Hindlimb muscle (tissue), 1 donor: ENCODE measurements at places on chromosomes 11 and 22. TPM values are rescaled to one million over a fixed set of nuclear protein-coding genes. Genes with fewer than 3 reads are reported as not detected.

Gene VPREB1
- 0.26 TPM for polyA plus RNA-seq

DNA sequence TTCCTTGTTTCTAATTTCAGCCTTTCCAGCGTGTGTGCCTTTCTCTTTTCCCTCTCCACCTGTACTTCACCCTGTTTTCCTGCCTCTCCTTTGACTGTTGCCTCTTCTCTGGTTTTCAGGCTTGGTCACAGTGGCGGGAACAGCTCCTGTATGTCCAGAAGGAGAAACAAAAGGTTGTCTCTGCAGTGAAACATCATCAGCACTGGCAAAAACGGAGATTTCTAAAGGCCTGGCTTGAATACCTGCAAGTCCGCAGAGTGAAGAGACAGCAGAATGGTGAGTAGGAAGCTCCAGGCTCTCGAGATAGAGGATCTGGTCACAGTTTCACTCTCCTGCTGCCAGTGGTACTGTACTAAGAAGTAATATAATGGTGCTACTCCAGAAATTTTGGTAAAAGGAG, 76.6 kb downstream of the SFI1 start:
- DNase-seq, result no peak

DNA sequence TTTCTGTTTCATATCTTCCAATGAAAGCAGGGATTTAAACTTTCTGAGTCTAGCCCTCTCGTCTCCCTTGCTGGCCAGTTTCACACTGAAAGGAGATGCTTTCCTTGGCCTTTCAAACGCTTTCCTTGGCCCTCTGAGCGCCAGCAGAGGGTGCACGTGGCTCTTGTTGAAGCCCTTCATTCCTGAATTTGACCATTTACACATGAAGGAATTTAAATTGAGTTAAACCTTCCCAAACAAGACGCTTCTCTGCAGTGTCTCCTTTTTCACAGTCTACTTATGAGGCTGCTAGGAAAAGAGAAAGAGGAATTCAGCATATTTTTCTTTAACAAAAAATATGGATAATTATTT, 21.6 kb downstream of the NNMT start:
- DNase-seq, result no peak

DNA sequence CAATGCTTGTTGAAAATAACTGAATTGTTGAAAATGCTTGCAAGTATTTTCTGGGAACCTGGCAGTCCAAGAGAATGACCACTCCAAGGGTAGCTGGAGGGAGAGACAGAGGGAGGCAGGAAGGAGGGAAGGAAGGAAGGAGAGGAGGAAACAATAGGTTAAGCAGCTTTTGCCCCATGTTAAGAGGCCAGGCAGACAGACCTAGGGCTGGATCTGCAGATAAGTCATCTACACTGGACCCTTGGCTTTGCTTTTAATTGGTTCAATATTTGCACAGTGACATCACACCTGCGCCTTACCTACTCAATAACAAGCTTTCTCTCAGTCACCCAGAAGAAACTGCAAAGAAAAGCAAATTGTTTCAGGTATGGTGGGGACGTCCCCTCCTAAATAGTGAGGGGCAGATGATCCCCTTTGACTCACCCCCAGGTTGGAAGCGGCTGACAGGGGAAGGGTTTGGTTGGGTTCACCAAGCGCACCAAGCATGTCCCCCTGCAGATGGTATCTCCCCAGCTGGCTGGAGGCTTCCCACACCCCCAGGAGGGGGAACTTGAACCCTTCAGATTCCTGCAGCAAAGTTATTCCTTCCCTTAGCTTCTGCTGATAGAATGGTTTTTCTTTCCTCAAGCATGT, 24.3 kb downstream of the MYH9 start:
- no peak for DNase-seq

- no peak for DNase-seq
These were observed 7.3 kb downstream of the IFT27 start for GRCh38 chr22:36768616-36769015.

Gene CCDC188
- polyA plus RNA-seq, result 1.8 TPM

DNA sequence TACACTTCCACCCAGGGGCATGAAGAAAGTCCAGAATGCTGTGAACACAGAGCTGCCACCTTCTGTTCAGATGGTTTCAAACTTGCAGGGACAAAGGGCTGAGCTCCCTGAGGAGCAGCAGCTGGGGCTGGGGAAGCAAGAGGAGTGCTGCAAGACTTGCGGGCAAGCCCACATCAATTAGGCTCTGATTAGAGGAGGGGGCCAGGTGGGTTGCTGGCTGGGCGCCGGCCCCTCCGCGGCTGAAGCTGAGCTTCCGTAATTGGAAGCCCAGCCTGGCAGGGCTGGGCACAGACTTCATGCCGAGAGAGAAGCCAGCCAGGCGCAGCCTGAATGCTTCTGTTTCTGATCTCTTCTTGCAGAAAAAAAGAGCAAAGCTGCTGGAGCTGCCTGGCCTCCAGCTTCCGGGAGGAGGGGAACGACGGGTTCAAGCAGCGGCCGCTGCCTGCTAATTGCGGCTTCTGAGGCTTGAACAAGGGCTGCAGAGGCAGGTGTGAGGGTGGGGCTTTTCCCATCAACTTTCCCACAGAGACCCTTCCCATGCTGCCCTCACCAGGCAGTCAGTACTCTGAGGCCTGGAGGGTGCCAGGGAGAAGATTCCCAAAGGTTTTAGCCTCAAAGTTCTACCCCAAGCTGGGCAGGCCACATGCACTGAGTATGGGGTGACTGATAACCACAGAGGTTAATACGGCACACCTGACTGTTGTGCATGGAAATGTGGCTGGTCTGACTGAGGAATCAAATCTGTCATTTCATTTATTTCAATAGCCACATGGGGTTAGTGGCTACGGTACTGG, 91.1 kb upstream of the LMO1 start:
- DNase-seq, result peak; percentile 28

- no peak for DNase-seq
These were observed 10.4 kb downstream of the NHERF4 start for GRCh38 chr11:119195680-119196079.

- DNase-seq, result peak; percentile 40
These were observed 27.5 kb downstream of the FBXO7 start for GRCh38 chr22:32501836-32502752.

Gene HIRA
- polyA plus RNA-seq, result 20.2 TPM

DNA sequence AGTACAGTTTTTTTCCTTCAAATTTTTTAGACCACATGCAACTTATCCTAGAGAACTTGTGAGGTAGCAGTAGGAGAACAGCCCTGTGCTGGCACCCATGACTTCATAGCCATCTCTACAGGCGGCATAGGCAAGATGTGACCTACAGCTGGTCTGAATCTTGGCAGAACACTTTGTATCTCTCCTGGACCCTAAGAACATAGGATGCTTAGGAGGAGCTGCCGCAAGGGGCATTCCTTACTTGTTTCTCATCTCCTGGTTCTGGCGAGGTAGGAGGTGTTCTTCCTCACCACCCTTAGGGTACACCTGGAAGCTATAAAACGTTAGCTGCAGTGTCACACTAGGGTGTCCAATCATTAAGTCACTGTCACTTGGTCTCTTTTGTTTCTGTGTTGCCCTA, 16.4 kb downstream of the CWC15 start:
- DNase-seq, result no peak

DNA sequence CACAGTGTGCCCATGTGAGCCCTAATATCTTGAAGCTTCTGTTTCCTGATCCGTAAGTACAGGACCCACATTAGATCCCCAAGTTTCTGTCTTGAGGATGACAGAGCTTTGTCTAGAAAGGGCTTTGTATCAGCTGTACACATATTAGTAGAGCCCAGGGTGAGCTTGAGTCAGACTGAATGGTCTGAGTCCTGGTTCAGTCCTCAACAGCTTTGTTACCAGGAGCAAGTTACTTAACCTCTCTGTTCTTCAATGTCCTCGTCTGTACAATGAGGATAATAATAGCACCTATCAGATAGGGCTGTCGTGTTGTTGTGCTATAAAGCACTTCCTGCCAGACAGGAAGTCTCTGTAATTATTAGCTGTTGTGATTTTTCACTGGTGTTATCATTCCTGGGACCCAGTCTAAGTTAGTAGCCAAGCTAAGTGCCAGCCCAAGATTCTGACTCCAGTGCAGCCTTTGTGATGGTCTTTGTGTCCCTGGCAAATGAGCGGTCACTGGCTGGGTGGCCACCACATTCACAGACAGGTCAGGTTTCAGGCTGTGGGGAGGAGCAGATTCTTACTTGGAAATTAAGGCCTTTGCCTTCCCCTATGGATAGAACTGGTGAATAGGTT, 6.8 kb downstream of the TOM1 start:
- DNase-seq, result no peak

DNA sequence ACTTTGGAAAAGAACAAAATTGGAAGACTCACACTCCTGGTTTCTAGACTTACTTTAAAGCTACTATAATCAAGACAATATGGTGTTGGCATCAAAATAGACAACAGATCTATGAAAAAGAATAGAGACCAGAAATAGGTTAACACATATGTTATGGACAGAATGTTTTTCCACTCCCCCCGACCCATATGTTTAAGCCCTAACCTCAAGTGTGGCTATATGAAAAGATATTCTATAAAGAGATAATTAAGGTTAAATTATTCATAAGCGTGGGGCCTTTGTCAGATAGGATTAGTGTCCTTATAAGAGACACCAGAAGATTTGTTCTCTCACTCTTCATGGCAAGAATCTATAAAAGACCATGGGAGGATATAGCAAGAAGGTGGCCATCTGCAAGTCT, 440.0 kb downstream of the AASDHPPT start:
- no peak for DNase-seq

DNA sequence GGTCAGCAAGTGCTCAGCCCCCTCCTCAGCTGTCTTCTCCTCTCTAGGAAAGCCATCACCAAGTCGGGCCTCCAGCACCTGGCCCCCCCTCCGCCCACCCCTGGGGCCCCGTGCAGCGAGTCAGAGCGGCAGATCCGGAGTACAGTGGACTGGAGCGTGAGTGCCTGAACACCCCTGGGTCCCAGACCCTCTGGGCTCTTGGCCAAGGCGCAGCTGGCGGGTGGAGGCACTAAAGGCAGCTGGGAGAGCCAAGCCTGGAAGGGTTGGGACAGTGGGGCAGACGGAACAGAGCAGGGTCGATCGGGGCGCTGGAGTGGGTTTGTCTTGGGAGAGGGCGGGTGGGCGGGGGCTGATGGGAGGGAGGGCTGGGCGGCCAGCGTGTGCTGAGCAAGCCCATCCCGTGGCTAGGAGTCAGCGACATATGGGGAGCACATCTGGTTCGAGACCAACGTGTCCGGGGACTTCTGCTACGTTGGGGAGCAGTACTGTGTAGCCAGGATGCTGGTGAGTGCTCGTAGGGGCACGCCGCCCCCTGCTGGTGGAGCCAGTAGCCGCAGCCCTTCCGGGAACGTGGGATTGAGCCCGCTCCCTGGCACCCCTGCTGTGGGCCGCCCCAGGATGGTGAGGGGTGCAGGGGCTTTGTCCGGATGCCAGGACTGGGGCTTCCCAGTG, 14.1 kb upstream of the MDK start:
- peak; percentile 78 for DNase-seq

DNA sequence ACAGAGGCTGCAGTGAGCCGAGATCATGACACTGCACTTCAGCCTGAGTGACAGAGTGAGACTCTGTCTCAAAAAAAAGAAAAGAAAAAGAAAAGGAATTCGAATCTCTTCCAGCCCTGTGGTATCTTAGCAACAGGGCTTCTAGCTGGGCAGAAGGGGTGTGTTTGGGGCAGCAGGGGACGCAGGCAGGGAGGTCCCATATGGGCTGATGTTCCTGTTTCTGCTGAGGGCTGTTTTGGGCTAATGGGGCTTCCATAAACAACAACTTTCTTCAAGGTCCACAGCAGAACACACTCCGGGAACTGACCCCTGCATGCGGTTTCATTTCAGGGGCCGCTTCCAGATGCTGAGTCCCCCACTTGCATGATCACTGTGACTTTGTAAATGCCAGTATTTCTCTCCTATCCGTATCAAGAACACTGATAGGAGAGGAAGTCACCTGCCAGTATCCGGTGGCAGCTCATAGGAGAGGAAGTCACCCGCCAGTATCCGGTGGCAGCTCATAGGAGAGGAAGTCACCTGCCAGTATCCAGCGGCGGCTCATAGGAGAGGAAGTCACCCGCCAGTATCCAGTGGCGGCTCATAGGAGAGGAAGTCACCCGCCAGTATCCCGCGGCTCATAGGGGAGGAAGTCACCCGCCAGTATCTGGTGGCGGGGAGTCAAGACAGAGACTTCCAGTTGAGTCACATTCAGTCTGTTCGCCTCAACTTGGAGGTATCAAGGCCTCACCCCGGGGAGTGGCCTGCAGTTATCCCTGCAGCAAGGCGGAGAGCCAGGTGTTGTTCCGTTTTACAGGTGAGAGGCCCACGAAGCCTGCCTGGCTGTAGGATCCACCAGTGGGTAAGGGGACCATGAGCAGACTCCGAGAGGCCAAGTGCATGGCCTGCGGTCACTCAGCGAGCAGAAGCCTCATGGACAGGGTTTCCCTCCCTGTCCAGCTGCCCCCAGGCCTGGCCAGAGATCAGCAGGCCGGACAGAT, 8.3 kb upstream of the FGF19 start:
- no peak for DNase-seq

- peak; percentile 17 for DNase-seq
These were observed 830.4 kb upstream of the FAT3 start for GRCh38 chr11:91394073-91394726.

DNA sequence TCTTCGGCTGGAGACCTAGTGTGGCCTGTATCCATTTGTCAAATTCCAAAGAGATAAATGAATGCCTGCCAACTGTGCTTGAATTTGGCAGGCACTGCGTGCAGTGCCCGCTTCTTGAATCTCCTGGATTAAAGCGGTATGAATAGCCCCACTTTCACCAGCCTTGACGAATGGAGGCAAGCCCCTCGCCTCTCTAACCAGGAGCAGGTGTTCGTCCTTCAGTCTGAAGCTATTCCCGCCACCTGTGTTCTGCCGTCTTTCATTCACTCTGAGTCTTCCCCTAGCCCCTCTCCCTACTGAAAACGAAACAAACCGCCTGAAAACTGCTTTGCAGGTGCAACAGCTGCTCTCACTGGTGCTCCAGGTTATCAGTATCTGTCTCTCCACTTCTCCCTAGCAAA, 11.2 kb downstream of the NLRP14 start:
- no peak for DNase-seq

Gene SCUBE2
- polyA plus RNA-seq, result 25.0 TPM

DNA sequence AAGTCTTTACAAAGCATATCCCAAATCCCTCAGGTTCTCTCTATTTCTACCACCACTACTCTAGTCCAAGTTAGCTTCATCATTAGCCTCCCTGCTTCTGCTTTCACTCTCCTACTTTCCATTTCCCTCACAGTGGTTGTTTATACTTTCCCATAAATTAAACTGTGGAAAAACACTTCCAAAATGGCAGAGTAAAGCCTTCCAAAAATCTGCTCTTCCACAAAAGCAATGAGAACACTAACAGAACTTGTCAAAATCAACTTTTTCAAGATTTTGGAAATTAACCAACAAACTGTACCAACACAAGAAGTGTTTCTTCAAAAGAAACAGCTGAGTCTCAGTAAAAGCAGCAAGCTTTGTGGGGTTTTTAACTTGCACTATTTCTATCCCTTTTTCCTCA, 71.8 kb downstream of the TTC28 start:
- no peak for DNase-seq

- no peak for DNase-seq
These were observed 64.3 kb downstream of the WNT11 start for GRCh38 chr11:76141901-76142588.

Gene FOLR1
- 19.0 TPM for polyA plus RNA-seq

- no peak for DNase-seq
These were observed 63.7 kb downstream of the COPB1 start for GRCh38 chr11:14435717-14436512.

Gene MRGPRX3
- polyA plus RNA-seq, result not detected

Gene MTFP1
- polyA plus RNA-seq, result 6.9 TPM
